ENCODE measurements at places on chromosomes 13 and 19.

DNA sequence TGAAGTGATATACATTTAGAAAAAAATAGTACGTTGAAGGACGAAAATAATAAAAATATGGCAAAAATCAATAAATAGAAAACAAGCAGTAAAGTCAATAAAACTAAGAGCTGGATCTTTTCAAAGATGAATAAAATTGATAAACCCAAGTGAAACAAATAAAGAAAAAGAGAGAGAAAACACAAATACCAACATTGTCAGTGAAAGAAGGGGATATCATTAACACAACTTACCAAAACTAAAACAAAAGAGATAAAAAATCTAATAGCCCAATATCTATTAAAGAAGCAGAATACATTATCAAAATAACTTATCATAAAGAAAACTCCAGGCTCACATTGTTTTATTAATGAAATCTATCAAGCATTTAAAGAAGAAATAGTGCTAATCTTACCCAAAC, 675.1 kb downstream of the UQCRFS1 start:
- no peaks in the 10 kb centered on the region for H3K4me1 ChIP-seq
- H3K27ac ChIP-seq: no peak overlapping the region
- H3K36me3 ChIP-seq: no peaks in the 10 kb centered on the region
- DNase-seq: no peak

GRCh38 chr19:2266183-2266993, 10.2 kb upstream of the JSRP1 start:
- H3K36me3 ChIP-seq: no peaks in the 10 kb centered on the region
- H3K27ac ChIP-seq: no peak overlapping the region
- no peak for DNase-seq
- H3K27me3 ChIP-seq: no peaks in the 10 kb centered on the region
- H3K4me1 ChIP-seq: peaks cover 3% of the 10 kb centered on the region

DNA sequence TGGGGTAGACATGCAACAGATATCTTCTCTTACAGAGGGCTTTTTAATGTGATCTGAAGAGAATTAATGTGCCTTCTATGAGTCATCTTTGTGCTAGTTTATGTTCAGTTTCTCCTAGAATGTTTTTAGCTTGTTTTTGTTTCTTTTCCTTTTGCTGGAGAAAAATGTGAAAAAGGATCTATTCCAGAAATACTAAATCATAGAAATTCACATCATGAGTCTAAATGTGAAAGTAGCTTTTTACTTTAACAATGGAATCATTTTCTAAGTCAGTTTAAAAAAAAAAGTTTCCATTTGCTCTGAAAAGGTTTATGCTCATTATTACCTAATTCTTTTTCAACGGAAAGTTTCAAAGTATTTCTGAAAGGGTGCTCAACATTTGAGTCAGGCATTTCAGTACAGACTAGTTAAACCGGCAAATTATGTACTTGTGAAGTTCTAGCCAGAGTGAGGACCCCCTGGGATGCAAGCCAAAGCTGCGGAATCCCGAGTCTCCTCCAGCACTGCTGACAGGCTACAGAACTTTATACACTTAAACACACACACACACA, 72.9 kb downstream of the SPATA13 start:
- no peaks in the 10 kb centered on the region for H3K4me1 ChIP-seq
- no peaks in the 10 kb centered on the region for H3K27me3 ChIP-seq
- no peak overlapping the region for H3K27ac ChIP-seq
- H3K4me3 ChIP-seq: no peak overlapping the region
- DNase-seq: no peak

DNA sequence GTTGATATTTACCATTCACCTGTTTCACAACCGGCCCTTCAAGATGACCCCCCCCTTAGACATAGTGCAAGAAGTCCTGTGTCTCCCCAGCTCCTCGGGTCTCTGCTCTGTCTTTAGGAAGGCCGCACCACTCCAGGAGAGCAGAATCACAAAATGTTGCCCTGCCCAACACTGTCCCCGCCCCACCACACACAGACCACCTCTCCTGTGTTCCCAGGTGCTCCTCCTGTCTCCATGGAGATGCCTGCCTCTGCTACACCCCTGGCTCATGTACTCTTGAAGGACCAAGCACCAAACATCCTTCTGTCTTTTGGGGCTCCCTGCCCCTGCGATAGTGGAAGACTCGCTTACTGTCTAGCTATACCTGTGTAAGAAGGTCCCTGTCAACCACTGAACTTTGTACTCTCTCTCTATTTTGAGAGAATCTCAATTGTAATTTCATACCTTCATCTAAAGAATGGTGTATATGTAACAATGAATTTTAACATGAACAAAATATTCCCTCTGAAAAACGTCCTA, 9.6 kb upstream of the TNFRSF19 start:
- no peaks in the 10 kb centered on the region for H3K36me3 ChIP-seq
- H3K4me1 ChIP-seq: peaks cover 7% of the 10 kb centered on the region
- H3K27ac ChIP-seq: no peak overlapping the region
- no peak for DNase-seq
- no peaks in the 10 kb centered on the region for H3K27me3 ChIP-seq

- no peaks in the 10 kb centered on the region for H3K36me3 ChIP-seq
- H3K27me3 ChIP-seq: no peaks in the 10 kb centered on the region
- DNase-seq: no peak
- H3K27ac ChIP-seq: no peak overlapping the region
- no peak overlapping the region for H3K4me3 ChIP-seq
Measured at GRCh38 chr13:77009011-77009410, 17.1 kb downstream of the CLN5 start.

GRCh38 chr13:37201081-37201480, 95.6 kb upstream of the CSNK1A1L start:
- no peak for DNase-seq
- no peak overlapping the region for H3K4me3 ChIP-seq
- H3K27me3 ChIP-seq: no peaks in the 10 kb centered on the region
- H3K27ac ChIP-seq: no peak overlapping the region
- no peaks in the 10 kb centered on the region for H3K36me3 ChIP-seq

DNA sequence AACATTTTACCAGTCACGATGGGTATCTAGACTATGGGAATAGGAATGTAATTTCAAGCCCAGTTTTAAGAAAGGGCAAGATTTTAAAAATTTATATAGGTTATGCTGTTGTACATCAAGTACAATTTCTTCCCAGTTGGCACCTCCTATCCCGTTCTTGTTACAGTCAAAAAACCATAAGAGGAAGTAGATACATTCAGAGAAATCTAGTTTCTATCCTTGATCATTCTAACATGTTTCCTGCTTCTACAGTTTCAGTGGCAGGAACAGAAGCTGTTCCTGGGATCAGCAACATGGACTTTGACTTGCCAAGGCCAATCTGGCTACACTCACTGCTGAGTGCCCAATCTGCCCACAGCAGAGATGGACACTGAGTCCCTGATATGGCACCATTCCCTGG, 14.7 kb upstream of the FPR3 start:
- H3K4me3 ChIP-seq: no peak overlapping the region
- H3K27me3 ChIP-seq: no peaks in the 10 kb centered on the region
- DNase-seq: no peak

DNA sequence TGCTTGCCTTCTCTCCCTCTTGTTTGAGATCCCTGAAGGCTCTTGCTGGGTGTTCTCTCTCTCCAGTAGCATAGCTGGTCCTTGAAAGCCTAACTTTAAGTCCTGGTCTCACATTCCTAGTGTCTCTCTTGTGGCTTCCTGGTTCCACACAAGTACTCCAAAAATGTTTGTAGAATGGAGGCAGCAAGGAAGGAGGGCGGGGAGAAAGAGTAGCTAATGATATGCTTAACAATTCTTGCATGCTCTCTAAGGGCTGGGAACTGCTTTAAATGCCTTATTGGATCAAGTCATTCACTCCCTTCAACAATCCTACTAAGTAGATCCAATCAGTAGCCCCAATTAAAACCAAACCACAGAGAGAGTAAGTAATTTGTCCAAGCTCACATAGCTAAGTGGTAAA, 357.3 kb downstream of the KLF5 start:
- H3K36me3 ChIP-seq: no peaks in the 10 kb centered on the region
- DNase-seq: no peak
- H3K4me3 ChIP-seq: no peak overlapping the region
- no peaks in the 10 kb centered on the region for H3K27me3 ChIP-seq
- peak overlapping the region; percentile 42 for H3K27ac ChIP-seq

DNA sequence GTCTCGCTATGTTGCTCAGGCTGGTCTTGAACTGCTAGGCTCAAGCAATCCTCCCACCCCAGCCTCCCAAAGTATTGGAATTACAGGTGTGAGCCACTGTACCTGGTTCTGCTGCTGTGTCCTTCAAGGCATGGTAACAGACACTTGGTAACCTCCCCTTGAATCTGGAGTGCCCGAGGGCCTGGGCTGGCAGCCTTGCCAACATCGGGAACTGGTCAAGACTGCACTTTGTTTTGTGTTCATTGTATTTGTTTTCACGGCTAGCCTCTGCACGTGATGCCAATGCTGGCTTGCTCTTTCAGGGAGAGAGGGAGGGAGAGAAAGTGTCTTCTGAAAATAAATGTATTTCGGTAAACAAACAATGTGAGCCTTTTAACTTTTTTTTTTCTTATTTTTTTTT, 12.0 kb downstream of the CERS4 start:
- peaks cover 1% of the 10 kb centered on the region for H3K36me3 ChIP-seq
- H3K4me1 ChIP-seq: no peaks in the 10 kb centered on the region
- no peak overlapping the region for H3K27ac ChIP-seq
- DNase-seq: no peak
- H3K27me3 ChIP-seq: no peaks in the 10 kb centered on the region

Measured in Caco-2 (cell line).